ENCODE measurements at places on chromosomes 3 and 15.

GRCh38 chr3:150114873-150115540 lies 144.3 kb upstream of the PFN2 start:
- no peak for DNase-seq

DNA sequence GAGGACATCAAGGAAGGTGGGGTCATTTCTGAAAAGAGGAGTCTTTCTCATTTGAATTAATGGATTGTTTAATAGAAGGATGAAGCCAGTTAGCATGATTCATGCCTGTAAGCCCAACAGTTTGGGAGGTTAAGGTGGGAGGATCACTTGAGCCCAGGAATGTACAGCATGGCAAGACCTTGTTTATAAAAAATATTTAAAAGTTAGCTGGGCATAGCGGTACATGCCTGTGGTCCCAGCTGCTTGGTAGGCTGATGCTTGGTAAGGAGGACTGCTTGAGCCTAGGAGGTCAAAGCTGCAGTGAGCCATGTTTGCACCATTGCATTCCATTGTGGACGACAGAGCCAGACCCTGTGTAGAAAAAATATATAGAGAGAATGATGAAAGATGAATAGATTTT lies 165.5 kb downstream of the ALCAM start:
- no peak for DNase-seq

DNA sequence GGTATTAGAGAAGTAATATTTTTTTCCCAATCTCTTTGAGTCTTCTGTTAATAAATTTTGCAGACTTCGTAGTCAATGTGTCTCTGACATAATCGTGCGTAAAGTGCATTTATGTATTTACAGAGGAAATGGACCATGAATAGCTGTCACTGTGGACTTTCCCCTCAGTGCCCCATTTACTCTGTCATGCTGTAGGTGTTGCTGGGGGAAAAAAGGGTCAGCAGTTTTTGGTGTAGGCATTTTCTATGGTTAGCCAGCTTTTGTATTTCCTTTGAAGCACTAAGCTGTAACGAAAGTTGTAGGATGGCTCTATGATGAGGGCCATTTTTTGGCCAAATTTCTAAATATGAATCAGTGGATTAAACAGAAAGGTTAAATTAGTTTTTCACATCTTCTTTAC lies 598.4 kb downstream of the FGF12 start:
- no peak for DNase-seq

DNA sequence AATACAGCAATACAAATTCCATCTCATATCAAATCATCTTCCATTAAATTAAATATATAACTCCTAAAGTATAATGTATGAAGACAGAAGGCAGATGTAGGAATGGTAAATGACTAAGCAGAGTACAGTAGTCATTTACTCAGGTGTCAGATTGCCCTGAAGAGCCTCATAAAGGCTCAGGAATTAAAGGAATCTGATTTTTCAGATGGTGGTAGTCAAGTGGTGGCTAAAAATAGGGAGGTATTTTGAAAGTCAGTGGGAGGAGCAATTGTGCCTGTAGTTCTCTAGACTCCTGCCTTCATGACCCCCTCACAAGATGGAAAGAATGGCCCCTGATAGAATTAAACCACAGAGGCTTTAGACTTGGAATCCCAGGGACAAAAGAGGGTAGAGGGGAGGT lies 142.7 kb upstream of the SYNPR start:
- no peak for DNase-seq

- DNase-seq: no peak
These were observed 8.3 kb downstream of the CACNA1D start for GRCh38 chr3:53502737-53503136.

All from thoracic aorta (tissue), 2 donors.